ENCODE measurements at places on chromosomes 11 and 22.

- peaks cover 51% of the 10 kb centered on the region for H3K27me3 ChIP-seq
- H3K36me3 ChIP-seq, result no peaks in the 10 kb centered on the region
- no peaks in the 10 kb centered on the region for H3K4me1 ChIP-seq
- no peak for DNase-seq
Observed at GRCh38 chr11:1155274-1155693, 2.5 kb upstream of the MUC5AC start.

DNA sequence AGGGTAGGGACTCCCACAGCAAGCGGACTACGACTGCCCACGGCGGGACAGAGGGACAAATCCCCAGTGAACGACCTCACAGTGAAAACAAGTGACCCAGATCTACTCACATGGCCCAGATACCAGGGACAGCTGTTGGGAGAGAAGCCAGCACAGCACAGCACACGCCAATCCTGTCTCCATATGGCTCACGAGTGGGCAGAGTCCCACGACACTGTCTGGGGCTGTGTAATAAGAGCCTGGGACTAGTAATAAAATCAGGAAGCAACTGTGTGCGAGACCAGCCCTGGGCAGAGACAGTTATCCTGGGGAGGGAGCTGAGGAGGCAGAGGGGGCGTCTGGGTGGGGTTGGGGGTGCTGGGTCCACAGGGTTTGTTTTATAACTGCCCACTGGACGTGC is 385.0 kb downstream of the CTTN start:
- H3K36me3 ChIP-seq, result no peaks in the 10 kb centered on the region
- H3K4me3 ChIP-seq, result no peak overlapping the region
- H3K4me1 ChIP-seq, result no peaks in the 10 kb centered on the region
- no peak for DNase-seq
- no peaks in the 10 kb centered on the region for H3K27me3 ChIP-seq

GRCh38 chr11:110830747-110831146 is 118.5 kb upstream of the ARHGAP20 start:
- DNase-seq, result no peak
- no peaks in the 10 kb centered on the region for H3K27me3 ChIP-seq
- no peaks in the 10 kb centered on the region for H3K4me1 ChIP-seq
- no peaks in the 10 kb centered on the region for H3K36me3 ChIP-seq
- H3K27ac ChIP-seq, result no peak overlapping the region

GRCh38 chr11:36389811-36390210 is 93.7 kb downstream of the PRR5L start:
- H3K4me3 ChIP-seq, result no peak overlapping the region
- DNase-seq, result no peak
- H3K36me3 ChIP-seq, result no peaks in the 10 kb centered on the region
- no peaks in the 10 kb centered on the region for H3K27me3 ChIP-seq

DNA sequence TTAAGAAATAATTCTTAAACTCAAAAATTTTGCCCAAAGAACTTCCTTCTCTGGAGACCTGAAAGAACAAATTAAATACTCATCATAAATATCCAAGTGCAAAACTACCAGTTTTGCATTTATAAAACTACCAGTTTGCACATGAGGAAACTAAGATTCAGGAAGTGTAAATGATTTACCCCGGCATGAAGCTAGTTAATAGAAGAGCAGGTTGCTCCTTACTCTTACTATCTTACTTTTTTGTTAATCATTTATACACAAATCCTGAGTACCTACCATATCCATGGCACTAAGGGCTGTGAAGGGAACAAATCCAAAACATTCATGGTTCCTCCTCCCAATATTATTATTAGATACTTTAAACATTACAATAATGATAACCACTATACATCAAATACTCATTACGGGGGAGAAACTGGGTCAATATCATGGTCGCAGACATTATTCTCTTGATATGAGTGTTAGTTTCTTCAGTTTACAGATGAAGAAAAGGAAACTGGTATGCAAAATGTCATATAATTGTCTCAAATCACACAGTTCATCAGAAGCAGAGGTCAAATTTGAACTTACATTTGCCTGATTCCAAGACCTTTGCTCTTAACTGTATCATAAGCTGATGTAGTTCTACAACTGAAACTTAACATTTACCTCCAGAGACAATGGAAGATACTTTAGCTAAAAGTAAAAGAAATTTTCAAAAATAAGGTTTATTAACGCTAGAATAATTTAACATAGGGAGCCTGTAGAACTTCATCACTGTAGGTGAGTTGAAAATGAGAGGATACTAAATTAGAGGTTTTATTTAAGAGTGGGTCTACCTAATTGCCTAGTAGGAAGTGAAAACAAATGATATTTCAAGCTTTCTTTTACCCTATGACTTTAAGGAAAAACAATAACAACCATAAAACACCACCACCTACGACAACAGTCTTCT is 74.5 kb downstream of the FAM76B start:
- DNase-seq, result no peak
- no peak overlapping the region for H3K4me3 ChIP-seq
- H3K4me1 ChIP-seq, result no peaks in the 10 kb centered on the region
- H3K27ac ChIP-seq, result no peak overlapping the region

DNA sequence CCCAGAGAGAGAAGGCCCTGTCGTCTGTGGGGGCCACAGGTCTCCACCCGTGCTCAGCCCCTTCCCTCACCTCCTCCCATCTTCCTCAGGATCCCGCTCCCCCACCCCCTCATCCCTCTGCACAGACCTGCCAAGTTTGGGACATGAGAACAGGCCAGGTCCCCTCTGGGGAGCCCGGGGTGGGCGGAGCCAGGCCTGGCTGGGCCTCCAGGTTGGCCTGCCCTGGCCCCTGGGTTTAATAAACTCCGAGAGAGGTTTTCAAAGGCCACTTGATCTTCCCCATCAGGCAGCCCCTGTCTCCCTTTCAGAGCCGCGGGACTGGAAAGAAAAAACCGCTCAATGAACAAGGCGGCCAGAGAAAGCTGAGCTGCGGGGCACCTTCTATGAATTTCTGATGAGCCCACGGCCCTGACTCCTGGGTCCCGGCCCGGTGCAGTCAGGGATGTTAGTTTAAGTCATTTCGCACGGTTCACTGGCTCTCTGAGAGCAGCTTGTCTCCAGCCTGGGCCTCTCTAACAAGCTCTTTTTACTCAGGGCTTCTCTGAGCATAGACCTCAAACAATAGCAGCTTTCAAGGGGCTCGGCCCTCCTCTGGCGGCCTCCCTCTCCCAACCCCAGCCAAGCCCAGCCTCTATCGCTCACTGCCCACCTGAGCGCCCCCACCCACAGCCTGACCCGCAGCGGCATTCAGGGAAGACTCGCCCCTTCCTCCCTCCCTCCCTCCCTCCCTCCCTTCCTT is 64.8 kb downstream of the RPUSD4 start:
- no peaks in the 10 kb centered on the region for H3K36me3 ChIP-seq
- no peak overlapping the region for H3K27ac ChIP-seq
- H3K4me1 ChIP-seq, result peaks cover under 1% of the 10 kb centered on the region
- H3K4me3 ChIP-seq, result no peak overlapping the region
- H3K27me3 ChIP-seq, result no peaks in the 10 kb centered on the region

GRCh38 chr11:45927684-45928413 is 5.4 kb downstream of the LARGE2 start:
- H3K27ac ChIP-seq, result no peak overlapping the region
- peaks cover 31% of the 10 kb centered on the region for H3K27me3 ChIP-seq
- no peaks in the 10 kb centered on the region for H3K4me1 ChIP-seq
- no peak overlapping the region for H3K4me3 ChIP-seq
- H3K36me3 ChIP-seq, result no peaks in the 10 kb centered on the region

DNA sequence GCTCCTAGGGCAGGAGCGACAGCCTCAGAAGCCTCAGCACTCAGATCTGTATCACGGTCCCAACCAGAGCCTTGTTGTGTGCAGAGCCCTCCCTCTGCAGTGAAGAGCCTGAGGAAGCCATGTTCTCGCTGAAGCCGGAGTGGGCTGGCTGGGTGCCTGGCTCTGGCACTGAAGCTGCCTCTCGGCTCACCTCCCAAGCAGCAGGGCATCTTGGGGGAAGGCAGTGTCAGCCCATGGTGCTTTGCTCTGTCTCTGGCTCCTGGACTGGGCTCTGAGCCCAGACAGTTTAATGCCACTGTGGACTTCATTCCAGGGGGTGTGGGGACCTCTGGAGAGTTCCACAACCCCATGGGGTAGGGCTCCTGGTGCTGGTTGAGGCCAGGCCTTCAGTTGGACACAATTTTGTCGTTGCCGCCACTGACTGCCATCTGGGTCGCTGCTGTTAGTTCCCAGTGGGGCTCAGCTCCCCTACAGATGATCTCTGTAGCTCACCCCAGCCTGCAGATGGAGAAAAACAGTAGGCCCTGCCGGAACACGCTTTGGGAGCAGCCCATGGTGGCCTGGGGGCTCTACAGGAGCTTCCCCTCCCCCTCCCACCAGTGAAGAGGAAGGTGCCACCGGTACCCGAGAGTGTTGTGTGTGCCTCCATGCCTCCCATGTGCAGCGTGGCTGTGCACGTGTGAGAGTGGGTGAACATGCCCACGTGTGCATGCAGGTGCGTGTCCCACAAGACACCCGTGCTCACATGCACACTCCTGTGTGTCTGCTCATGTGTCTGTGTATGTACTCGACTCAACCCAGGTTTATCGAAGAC is 86.5 kb upstream of the B3GAT1 start:
- no peak for DNase-seq
- no peaks in the 10 kb centered on the region for H3K27me3 ChIP-seq
- H3K4me3 ChIP-seq, result no peak overlapping the region
- H3K4me1 ChIP-seq, result no peaks in the 10 kb centered on the region
- no peak overlapping the region for H3K27ac ChIP-seq

DNA sequence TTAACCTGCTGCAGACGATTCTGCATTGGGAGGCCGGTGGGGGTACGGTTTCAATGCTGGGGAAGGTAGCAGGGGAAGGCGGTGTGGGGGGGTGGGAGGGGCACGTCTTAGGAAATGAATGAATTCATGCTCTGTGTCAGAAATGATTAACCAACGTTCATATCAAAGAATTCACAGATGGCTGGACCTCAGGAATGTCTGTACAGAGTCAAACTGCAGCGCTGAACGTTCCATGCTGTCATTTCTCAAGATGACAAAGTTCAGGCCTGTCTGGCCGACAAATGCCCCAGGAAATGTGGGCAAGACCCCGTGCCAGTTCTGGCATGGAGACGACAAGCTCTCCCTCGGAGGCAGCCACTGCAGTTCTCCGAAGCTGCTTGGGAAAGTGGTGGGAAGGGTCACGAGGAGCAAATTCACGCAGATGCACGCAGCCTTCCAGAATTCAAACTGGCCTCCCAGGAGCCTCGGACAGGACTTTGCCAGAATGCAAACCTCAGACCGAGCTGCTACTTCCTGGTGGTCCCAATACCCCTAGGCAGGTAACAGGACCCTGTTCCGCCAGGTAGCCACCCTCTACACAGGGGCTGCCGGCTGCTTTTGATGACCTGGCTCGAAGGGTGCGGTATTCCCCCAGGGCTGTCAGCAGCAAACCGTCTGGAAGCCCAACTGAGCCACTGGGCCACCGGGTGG is 81.5 kb downstream of the TRMU start:
- H3K27ac ChIP-seq, result no peak overlapping the region
- no peak for DNase-seq
- H3K4me3 ChIP-seq, result no peak overlapping the region

GRCh38 chr11:47233989-47234668 is 14.5 kb downstream of the ACP2 start:
- no peak overlapping the region for H3K4me3 ChIP-seq
- H3K4me1 ChIP-seq, result no peaks in the 10 kb centered on the region
- no peaks in the 10 kb centered on the region for H3K27me3 ChIP-seq
- no peak for DNase-seq

DNA sequence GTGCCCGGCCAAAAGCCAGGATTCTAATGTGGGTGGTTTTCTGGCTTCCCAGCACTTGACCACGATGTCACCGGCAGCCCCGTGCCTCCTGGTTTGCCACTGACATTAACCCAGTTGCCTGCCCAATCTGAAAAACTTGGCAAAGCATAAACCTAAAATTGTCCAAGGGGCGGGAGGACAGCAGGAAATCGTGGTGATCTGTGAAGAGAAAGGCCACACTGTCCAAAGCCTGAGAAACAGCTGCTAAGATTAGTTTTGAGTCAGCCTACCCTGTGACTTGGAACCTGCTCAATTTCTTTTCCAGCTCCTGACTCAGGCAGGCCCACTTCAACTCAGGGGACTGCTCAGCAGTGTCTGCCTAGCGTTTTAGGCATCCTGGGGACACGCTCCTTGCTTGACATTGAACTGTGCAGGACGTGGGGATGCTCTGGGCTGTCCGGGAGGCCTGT is 8.2 kb upstream of the F2 start:
- H3K4me3 ChIP-seq, result no peak overlapping the region
- no peak for DNase-seq
- H3K4me1 ChIP-seq, result peaks cover 5% of the 10 kb centered on the region
- no peaks in the 10 kb centered on the region for H3K27me3 ChIP-seq
- H3K27ac ChIP-seq, result peak overlapping the region; percentile 28

DNA sequence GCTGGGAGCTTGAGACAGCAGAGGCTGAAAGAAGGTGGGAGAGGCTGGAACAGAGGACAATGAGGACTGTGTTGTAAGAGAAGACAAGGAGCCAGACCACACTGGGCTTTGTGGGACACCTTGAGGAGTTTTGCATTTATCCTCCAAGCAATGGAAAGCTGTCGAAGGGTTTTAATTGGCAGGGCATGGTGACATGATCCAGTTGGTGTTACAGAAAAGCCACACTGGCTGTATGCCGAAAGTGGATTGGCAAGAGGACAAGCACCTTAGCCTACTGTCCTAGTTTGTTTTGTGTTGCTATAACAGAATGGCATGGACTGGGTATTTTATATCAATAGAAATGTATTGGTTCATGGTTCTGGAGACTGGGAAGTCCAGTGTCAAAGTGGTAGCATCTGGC is 14.0 kb upstream of the APLNR start:
- H3K4me3 ChIP-seq, result no peak overlapping the region
- no peaks in the 10 kb centered on the region for H3K36me3 ChIP-seq
- H3K4me1 ChIP-seq, result peaks cover 6% of the 10 kb centered on the region
- no peak for DNase-seq
- no peaks in the 10 kb centered on the region for H3K27me3 ChIP-seq
- no peak overlapping the region for H3K27ac ChIP-seq

- H3K4me3 ChIP-seq, result no peak overlapping the region
- DNase-seq, result no peak
Observed at GRCh38 chr22:49087198-49087597, 740.5 kb downstream of the BRD1 start.

DNA sequence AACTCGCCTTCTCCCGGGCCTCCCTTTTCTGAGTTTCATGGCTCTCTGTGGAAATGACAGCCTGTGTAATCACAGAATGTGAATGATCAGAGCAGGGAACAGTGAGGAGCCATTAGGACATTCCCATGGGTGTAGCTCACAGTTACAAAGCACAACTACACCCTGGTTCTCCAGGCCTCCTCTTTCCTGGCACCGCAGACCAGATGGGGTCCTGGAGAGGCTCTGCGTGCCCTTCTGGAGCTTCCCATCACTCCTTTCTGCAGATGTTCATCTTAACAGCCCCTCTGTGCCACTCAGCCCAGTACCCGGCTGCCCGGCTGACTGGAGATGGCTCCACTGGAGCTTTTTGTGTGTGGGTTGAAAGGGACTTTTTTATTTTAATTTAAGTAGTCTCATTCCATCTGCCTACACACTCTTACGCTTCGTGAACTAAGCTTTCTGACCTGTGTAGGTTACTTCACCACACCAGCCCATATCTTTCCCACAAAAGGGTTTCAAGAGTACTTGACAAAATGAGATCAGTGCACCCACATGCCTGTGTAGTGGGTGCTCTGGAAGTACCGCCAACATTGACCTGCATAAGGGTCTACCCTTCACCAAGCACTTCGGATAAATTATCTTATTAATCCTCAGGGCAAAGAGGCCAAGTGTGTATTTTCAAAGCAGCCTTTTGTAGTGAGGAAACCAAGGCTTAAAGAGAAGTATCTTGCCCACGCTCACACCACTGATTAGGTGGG is 29.8 kb downstream of the SREBF2 start:
- H3K36me3 ChIP-seq, result peaks cover 16% of the 10 kb centered on the region
- no peaks in the 10 kb centered on the region for H3K27me3 ChIP-seq
- DNase-seq, result no peak
- H3K4me1 ChIP-seq, result peaks cover 58% of the 10 kb centered on the region
